Fibroblast of lung (primary cell): ENCODE measurements at places on chromosomes 12 and 14. TPM values are rescaled to one million over a fixed set of nuclear protein-coding genes. Genes with fewer than 3 reads are reported as not detected.

- peak; percentile 57 for DNase-seq
Observed at GRCh38 chr12:50353869-50354593, 42.4 kb downstream of the FAM186A start.

GRCh38 chr12:2329661-2330210 is 276.9 kb downstream of the CACNA1C start:
- DNase-seq = no peak

DNA sequence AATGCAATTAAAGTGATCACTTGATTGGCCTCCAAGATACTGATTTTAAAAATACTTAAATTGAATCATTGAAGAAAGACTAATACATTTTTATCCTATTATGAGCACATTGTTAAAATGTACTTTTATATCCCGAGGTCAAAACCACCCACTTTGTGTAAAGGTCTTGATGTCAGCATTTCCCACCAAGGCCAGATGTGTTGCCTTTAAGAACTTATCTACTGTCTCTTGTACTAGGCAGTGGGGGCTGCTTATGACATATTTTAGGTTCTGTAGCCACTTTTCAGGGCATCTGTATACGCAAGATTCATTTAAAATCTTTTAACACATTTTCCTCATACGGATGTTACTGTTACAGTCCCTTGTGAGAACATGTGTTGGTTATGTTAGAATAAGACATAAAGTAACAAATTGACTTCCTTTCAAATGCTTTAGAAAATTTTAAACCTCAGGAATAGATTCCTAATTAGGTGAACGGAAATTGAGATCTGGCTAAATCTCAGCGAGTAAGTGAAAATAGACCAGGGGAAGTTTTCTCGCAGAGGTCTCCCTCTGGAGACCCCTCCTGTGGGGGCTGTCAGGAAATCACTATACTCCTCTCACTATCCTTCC is 456.2 kb downstream of the ADAMTS20 start:
- DNase-seq = no peak

GRCh38 chr12:65728455-65728847 is 95.8 kb upstream of the HMGA2 start:
- no peak for DNase-seq

DNA sequence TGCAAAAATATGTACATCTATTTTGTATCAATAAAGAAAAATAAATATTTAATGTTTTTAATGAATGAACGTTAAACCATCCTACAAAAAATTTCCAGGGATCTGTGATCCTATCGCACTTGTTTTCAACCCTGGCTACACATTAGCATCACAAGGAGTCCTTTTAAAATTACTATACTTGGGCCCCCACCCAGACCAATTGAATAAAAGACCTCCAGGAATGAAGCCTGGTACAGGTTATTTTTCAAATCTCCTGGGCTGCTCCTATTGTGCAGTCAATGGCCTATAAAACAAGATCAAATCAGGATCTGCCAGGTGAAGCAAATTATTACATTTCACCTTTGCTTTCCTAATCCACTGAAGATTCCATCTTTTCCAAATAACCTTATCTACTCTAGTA is 33.4 kb upstream of the GXYLT1 start:
- no peak for DNase-seq

The POLE gene
- 9.0 and 9.6 TPM in 2 replicates for total RNA-seq

The PA2G4 gene
- 92.2 and 93.5 TPM in 2 replicates for total RNA-seq

The PTPRQ gene
- 0.77 and 1.3 TPM in 2 replicates for total RNA-seq
